ENCODE measurements at places on chromosomes 12 and 14.

DNA sequence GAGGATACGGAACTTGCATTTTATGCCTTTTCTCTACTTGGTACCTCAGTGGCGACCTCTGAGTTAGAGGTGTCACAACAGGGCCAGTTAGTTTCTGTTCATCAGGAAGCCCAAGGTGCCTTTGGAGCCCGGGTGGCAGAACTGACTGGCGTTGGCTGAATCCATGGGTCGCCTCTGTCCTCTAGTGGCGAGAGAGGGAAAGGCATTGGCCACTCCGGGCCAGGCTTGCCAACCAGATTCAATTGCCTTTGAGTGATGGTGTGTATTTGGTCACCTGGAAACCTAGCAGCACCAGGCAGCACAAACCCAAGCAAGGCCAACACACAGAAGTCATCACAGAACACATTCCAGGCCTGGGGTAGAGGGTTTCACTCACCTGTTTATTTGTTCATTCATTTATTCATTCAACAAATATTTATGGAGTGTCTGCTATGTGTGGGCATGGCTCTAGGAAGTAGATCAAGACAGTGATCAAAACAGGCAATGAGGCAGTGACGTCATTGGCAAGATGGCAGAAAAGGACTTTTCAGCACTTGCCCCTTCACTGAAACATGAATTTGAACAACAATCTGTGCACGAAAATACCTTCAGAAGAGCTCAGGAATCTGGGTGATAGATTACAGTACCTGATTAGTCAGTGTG lies 40.5 kb upstream of the KCNA5 start:
- DNase-seq = peak; percentile 56

- no peak for DNase-seq
Observed at GRCh38 chr14:92677087-92677668, 71.2 kb downstream of the LGMN start.

DNA sequence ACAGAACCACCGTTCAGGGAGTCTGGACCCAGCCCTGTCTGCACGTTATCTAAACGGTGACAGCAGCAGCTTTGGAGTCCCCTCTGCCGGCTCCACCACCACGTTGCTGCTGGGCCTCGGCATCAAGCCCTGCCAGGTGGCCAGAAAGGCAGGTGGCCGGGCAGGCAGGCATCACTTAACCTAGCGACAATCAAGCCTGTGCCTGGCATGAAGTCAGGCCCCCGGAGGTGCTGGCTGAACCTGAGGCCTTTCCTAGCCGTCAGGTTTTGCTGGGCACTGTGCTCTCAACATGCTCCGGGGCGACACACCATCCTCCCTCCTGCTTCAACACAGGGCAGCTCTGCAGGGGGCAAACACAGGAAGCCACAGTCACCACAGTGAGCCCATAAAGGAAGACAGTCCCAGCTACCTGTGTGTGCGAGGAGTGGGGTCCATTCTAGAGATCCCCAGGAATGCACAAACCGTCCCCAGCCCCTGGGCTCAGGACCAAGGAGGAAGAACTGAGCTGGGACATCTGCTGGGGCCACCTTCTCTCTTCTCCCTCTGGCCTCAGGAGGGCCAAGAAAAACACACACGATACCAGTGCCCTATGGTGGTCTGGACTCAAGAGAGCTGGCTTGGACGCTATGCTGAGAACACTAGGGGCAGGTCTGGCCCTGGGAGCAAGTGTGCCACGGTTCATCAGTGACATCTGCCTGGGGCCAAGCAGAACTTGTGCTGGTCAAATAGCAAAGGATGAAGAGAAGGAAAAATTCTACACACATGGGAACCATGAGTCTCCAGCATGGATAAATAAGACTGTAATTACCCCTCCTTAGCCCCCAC lies 44.7 kb downstream of the CCDC88C start:
- DNase-seq = no peak

DNA sequence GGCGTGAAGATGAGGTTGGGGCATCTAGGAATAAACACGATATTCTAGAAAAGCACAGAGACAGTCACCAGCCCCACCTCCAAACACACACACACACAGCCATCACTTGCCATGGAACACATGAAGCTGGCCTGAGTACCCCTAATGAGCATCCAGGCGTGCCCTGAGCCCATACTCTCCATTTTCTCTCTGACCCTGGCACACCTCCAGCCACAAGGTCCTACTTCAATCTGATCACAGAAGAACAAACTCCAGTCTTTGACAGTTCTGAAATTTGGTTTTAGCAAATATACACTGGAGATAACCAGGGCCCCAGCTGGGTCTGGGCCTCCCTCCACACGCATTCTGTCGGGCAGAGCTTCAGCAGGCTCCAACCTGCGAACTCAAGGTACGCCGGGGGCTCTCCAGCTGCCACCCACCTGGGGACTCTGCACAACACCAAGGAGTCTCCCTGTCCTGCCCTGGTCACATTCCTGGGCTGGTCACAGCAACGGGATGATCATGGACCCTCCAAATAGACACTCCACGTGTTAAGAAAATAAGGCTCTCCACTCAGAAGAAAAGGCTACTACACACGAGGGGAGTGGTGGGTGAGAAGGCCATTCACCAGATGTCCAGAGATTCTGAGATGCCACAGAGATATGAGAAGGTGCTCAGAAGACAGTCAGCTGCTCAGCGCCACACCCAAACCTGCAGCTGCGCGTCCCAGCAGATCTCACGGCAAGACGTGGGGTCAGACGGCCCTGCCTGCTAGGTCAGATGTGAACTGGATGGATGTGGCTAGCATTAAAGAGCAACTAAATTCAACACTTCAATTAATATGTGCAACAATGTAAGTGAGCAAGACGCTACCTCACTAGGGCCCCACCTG lies 57.0 kb upstream of the PNMA1 start:
- no peak for DNase-seq

- no peak for DNase-seq
Observed at GRCh38 chr12:28440081-28440608, 249.9 kb downstream of the CCDC91 start.

DNA sequence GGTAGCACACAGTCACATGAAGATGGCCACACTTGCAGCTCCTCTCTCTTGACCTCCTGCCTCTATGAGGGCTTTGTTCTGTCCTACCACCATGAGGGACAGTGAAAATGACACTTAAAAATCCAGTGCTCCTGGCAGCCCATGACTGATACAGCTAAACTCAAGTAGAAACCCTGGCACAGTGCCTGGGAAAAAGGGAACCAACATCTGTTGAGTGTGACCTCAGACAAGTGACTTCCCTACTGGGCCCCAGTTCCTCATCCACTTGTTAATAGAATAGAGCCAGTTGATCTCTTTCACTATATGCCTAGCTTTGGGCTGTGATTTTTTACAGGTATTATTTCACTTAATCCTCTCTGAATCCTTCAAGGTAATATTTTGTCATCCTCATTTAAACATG lies 4.8 kb downstream of the GUCY2C start:
- DNase-seq = no peak

- DNase-seq = no peak
Observed at GRCh38 chr14:22735096-22735495, 31.4 kb upstream of the OXA1L start.

DNA sequence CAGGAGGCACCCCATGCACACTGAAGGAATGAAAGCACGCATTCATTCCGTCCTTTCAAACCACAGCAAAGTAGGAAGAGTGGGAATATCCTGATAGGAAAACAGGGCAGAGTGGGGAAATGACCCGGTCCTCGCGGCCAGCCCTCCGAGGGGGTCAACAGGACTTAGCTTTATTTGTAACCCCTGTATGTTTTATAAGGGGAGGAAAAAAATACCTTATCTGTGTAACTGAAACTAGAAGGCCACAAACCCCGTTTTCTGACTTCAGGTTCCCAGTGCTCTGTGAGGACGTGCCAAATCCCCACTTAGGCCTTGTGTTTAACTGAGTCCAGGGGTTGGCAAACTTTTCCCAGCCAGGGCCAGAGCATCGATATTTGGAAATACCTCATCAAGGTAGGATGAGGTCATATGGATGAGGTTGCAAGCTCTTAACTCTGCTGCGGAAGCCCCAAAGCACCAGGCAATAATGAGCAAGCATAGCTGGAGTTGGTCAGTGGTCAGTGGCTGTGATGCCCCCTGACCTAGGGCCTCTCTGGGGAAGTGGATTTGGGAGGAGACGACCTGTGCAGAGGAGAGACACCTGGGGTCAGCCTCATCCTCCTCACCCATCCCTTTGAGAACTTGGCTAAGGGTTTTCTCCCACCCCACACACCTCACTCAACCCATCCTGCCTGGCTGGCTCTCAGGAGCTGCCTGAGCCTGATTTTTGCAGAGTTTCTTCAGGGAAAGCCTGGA lies 58.5 kb downstream of the RBM19 start:
- no peak for DNase-seq

GRCh38 chr12:114248527-114248926 lies 157.4 kb downstream of the TBX5 start:
- no peak for DNase-seq

- DNase-seq = no peak
Observed at GRCh38 chr12:109890620-109891170, 9.4 kb upstream of the TCHP start.

DNA sequence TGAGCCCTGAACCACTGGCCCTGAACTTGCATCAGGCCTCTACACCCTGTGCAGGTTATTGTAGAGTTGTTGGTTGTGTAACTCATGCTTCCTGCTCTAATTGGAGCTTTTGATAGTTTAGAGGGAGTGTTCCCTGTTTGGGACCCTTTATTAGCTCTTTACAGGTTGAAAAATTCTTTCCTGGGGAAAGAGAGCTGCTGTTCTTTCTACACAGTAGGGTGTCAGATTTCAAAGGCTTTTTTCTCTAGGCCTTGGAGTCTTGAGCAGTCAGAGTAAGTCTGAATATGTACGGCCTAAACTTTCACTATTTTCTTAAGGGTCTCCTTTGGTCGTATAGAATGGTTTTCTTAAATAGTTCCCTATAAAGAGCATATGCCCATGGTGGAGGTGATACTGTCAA lies 60.8 kb upstream of the NEDD1 start:
- no peak for DNase-seq

DNA sequence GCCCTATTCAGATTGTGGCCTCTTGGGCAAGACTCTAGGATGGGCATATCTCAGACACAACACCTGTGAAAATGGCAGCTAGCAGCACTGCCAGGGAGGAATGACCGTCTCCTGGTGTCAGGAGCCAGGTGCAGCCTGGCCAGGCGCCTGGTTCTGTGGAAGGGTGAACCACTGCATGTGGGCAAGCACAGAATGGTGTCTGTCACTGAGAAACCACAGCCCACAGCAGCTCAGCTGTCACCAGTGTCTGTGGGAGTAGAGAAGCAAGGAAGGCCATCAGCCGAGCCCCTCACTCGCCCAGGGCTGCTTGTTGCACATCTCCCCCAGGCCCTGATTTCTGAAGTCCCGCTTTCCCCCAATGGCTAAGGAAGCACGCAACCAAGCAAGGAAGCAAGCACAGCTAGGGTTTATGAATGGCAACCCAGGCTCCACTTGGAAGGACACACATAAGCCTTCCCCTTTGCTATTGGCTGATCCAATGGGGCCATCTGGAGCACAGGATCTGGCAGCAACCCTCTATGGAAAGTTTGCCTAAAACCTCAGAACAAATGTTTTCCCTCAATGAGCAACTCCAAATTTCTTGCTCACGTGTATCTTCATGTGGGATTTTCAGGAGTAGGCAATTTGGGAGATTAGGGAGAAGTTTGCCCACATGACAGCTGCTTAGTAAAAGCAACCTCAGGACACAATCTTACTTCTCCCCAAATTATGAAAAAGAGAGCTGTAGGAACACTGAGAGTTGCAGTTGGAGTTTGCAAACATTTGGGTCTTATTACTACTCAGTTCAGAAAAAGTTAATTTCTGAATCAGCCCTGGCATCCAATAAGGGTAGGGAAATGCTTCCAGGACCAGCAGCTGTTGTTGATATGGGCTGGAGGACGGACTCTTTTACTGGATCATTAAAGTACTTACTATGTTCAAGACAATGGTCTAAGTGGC lies 44.7 kb downstream of the GPHB5 start:
- DNase-seq = no peak

GRCh38 chr12:121797937-121798786 lies 4.7 kb upstream of the RHOF start:
- no peak for DNase-seq

GRCh38 chr12:52884526-52885293 lies 20.2 kb downstream of the KRT8 start:
- DNase-seq = peak; percentile 64
